A549 treated with DMSO at 1 μM for 4 hours (cell line): ENCODE measurements at places on chromosomes 4 and X. TPM values are rescaled to one million over a fixed set of nuclear protein-coding genes. Genes with fewer than 3 reads are reported as not detected.

DHX15 gene
- 104 to 118 TPM (median 109 TPM) in 5 replicates for total RNA-seq

FAT1 gene
- total RNA-seq: 147 to 196 TPM (median 151 TPM) in 5 replicates

NUDT10 gene
- 0.28 to 0.56 TPM (median 0.45 TPM) in 5 replicates for total RNA-seq

ASB12 gene
- 0.07 to 0.08 TPM in 2 of 5 replicates, not detected in the others for total RNA-seq

CLNK gene
- total RNA-seq: not detected in 5 replicates

PPEF2 gene
- total RNA-seq: not detected in 5 replicates

ASB9 gene
- total RNA-seq: 21.5 to 25.6 TPM (median 22.1 TPM) in 5 replicates
